ENCODE measurements at places on chromosomes 2 and 18. TPM values are rescaled to one million over a fixed set of nuclear protein-coding genes. Genes with fewer than 3 reads are reported as not detected.
A peak's percentile ranks its signal among the peaks of the same experiment; 100 is the strongest.

The GALR1 gene
- not detected for total RNA-seq

The GPR17 gene
- total RNA-seq: not detected

The TTC21B gene
- total RNA-seq: 50.7 TPM

The FTCDNL1 gene
- total RNA-seq: 1.6 TPM

The UGT1A10 gene
- total RNA-seq: not detected

The LYG1 gene
- 3.0 TPM for total RNA-seq

The CYRIA gene
- total RNA-seq: 59.0 TPM

The UPP2 gene
- not detected for total RNA-seq

The GREB1L gene
- total RNA-seq: not detected

The VWC2L gene
- total RNA-seq: not detected

The GPR45 gene
- not detected for total RNA-seq

DNA sequence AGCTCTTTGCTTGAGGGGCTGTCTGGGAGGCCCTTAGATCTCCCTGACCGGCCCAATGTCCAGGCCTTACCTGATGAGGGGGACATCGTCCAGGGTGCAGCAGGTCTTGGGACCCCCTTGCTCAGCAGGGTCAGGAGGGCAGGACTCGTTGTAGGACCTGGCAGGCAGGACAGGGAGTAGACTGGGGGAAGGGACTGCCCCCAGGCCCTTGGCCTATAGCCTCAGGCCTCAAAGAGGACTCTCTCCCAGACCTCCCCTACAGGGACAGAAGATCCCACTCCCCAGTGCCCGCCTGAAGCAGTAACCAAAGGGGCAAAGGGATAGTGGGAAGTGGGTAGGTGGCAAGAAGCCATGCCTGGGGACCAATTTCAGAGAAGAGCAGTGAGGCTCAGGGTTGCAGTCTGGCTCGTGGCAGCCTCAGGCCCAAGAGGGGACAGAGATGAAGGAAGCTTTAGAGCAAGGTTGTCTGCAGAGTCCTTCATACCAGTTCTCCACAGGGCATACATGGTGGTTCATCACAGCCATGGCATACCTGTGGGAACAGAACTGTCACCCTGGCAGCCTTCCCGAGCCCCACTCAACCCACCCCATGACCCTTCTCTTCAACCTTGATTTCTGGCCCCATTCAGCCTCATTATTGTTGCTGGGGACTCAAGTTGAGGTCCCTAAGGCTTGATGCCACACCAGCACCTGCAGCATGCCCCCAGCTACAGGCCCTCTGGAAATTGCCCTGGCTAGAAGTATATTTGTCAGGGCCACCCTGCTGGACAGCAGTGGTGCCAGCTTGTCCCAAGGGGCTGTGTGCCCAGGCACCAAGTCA is 1.3 kb downstream of the TMEM150A start:
- DNase-seq: no peak

DNA sequence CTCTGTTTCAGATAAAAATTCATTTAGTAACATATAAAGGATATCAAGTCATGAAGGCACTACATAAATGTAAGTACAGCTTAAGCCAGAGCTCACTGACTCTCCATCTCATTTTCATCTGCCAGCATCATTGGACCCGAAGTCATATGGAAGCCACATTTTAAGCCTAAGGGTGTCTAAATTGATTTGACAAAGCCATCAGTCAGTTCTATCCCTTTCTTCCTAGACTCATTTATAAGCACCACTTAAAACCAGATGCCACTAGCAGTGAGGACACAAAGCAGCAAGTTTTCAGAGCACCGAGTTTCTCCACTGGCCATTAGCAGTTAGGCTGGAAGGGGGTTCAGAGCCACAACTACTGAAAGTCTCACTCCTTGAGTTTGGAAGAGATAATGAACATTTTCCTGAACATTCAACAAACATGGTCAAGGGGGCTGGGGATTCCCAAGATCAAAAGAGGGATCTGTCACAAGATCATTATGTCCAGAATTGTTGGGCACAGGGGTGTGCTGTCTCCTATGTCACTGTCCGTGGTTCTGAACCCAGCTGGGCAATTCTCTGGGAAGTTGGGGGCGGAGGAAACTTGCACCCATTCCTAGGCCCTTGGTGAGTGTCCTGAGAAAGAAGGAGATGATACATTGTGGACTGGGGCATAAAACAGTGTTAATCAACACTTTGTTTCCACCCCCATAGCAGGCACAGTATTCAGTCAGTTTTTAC is 158.5 kb upstream of the LMAN1 start:
- no peak for DNase-seq

DNA sequence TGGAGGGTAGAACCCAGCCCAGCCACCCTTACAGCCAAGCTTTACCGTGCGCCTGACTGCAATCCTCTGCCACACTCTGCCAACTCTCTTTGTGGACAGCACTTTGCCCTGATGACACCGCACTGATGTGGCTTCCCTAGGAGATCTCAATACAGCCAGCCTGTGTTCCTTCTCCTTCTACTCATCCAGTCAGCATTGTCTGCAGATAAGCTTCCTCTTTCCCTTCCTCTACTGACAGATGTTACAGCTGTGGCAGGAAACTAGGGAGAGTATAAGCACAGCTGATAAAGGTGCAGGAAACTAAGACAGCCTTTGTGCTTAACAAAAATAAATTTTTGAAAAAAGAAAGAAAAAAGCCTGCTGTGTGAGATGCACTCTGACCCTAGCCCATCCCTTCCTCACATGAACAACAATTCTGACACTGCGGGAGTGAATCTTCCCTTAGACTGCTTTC is 25.0 kb downstream of the CEP68 start:
- no peak for DNase-seq

DNA sequence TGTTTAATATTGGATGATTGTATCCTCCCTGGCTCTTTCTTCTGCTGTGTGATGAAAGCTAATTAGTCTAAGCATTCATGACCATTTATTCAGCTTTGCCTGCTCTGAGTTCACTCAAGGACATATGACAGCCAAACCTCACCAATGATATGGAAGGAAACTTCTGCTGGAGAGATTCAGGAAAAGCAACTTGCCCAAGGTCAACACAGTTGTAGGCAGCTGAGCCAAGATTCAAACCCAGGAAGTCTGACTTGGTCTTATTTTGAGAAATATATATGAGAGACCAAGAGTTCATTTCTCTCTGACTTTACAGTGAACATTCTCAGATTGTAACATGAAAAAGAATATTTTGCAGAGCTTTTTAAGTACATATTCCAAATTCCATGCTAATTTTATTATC is 1588.5 kb upstream of the PIK3C3 start:
- no peak for DNase-seq

DNA sequence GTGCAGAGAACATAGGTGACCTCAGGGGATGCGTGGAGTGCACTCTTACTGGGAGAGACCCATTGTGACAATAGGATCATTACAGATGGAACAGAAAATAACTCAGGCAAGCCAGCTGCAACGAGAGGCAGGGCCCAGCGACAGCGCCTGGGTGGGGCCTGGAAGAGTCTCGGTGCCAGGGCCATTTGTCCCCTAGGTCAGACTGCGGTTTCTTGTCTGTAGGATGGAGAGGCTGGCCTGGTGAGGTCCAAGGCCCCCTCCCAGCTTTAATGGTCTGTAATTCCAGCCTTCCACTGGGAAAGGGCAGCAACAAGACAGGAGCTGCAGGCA is 208.6 kb upstream of the APCDD1 start:
- no peak for DNase-seq

DNA sequence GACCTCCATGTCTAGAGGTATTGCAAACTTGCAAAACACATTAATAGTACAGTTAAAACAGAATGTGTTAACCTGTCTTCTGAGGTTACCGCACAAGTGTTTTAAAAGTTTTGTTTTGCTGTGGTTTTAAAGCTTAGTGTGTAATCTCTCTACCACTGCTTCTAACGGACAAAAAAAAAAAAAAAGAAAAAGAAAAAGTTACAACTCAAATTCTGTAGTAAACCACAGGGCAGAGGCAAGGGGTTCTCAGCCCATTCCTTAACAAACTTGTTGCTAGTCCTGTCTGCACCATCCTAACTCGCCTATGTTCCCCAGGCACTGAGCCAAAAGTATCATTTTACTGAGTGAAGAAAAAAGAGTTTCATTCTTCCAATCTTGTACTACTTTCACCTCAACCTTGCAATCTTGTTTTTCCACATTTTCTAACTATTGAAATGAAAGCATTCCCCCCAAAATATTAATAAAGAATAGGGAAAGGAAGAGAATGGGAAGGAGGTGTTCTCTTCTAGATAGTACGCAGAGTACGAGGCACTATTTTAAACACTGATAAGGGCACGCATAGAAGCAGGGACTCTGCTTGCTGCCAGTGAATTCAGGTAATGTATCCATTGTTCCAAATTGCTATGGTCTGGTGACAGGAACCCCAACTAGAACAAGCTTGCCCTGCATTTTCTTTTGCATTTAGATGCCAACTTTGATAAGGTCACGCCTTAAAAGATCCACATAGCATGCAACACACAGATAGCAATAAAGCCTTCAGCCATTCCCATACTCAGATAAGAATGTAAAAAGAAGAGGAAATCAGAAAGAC is 47.1 kb downstream of the IKZF2 start:
- DNase-seq: no peak

GRCh38 chr2:204901591-204901990 is 356.3 kb downstream of the PARD3B start:
- no peak for DNase-seq

DNA sequence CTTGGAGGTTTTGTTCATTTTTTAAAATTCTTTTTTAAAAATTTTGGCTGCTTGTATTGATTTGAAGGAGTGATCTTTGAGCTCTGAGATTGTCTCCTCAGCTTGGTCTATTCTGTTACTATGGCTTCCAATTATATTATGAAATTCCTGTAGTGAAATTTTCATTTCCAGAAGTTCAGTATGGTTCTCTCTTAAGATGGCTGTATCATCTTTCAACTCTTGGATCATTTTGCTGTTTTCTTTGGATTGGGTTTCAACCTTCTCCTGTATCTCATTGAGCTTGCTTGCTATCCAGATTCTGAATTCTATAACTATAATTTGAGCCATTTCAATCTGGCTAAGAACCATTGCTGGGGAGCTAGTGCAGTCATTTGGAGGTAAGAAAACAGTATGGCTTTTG is 270.8 kb upstream of the NT5C1B start:
- no peak for DNase-seq

DNA sequence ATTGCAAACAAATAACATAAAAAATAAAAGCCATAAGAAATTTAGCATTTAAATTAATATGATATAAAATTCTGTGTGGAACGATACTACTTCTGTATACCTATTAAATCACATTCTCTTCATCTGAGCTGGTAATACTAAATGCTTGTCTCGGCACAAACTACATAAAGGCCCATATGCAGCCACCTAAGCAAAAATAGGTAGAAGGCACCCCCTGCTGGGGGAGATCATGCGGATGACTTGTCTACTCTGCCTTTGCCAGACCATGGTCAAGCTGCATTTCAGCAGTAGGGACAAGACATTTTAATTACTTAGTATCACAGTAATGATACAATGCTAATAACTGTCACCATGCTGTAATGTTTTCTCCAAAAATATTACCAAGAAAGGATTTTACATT is 108.0 kb downstream of the CDH19 start:
- peak; percentile 4 for DNase-seq

DNA sequence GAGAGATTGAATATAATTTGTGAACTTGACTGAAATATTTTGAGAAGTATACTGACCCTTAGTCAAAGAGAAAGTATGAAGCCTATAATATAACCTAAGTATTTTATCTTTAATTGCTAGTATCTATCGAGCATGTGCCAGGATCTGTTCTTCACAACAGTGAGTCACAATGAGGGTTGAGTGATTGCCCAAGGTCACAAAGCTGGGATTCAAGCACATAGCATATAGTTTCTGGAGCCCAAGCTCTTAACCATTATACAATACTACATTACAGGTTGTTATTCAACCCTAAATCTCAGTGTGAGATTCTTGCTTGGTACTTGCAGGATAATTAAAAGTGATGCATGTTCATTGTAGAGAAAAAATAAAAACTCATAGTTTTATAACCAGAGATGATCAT is 97.2 kb downstream of the RAB3GAP1 start:
- DNase-seq: no peak

- DNase-seq: no peak
Observed at GRCh38 chr2:160906878-160907277, 253.3 kb upstream of the TANK start.

DNA sequence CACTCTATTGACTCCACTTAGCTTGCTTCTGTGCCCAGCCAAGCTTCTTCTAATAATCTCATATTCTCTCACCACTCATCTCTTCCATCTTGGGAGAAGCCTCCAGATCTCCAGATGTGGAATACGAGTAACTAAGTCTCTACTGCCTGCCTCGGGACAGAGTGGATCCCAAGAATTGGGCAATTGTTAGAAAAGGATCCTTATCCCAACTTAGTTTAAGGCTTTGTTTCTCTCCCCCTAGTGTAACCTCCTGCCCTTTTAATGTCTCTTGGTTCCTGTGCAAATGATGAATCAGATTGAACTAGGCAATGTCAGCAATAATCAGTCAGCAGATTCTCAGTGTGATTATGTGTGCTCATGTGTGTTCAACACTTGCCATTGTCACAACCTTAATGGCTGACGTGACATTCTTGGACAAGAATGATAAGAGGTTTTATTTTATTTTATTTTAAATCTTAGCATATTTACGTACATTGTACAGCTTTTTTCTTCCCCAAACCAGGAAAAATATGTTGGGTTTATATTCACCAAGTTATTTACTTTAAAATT is 59.7 kb downstream of the MYO3B start:
- no peak for DNase-seq

DNA sequence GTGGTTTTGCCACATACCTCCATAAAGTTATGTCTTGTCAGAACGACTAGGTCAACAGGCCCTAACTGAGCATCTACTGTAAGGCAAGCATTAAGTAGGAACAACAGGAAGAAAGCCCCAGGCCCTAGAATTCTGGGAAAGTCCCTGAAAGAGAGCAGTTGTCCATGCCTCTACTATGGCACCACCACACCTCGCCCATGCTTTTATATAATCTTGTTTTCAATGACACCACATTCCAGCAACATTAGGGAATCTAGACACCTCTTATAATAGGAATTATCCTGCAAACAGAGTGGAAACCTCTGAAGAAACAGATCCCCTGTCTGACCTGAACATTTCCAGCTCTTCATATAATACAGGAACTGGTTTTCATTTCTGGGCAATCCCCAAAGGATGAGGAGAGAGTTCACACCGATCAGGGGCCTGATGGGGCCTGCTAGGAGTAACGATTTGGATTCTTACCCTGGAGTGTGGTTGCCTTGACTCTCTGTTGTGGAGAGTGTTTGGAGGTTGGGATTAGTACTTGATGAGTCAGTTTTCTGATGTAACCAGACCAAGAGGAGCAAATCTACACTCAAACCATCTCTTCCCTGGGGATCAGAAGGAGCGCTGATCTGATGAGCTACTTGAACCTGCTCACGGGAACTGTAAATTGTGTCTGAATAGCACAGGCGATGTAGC is 31.9 kb upstream of the CEP68 start:
- no peak for DNase-seq

DNA sequence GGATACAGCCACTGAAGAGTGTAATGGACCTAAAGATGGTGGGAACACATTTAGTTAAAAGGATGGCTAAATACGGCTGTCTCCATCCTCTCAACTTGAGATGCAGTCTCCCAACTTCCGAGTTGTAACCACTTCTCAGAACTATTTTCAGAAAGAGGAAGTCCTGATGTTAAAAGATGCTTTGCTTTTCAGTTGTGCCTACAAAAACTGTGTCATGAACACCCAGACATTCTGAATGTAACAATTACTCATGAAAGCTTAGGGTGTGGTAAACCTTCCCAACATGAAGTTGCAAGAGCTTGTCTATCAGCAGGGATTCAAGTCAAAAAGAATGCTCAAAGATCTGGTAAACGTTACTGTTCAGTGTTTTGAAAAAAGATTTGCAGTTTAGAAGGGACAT is 147.9 kb downstream of the DOCK10 start:
- peak; percentile 75 for DNase-seq
